ENCODE measurements at places on chromosomes 7 and 10.

GRCh38 chr10:112202561-112203241 is 19.1 kb upstream of the GPAM start:
- DNase-seq: no peak

DNA sequence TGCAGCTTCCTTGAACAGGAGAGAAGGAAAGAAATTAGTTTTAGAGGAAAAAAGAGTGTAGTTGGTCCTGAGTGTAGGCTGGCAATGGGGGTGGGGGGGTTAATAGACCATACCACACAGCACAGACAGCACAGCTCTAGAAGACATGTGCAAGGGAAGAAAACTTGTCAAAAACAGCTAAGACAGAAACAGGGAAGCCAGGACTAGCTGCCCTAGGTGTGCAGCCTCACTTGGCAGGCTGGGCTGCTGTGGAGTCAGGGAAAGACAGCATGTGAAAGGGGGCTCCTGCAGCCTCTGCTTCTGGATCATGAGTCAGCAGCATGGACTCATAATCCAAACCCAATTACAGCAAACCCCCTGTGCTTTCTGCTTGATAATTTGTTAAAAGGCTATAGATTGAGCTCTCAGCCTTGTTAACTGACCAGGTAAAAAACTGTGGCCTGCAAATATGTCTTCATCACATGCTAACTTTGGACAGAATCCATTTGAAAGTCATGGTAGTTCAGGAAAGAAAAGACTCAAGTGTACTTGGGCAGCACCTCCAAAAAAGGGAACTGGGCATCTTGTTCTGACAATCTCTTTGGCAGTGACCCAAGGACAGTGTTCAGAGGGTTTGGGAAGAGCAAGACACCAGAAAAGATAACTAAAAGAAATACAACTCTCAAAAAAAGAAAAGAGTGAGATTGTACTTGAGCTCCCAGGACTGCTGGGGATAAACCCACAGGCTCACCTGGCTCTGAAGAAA is 142.2 kb upstream of the VWC2 start:
- DNase-seq: no peak

GRCh38 chr7:133310232-133310862 is 57.5 kb downstream of the EXOC4 start:
- peak; percentile 3 for DNase-seq

DNA sequence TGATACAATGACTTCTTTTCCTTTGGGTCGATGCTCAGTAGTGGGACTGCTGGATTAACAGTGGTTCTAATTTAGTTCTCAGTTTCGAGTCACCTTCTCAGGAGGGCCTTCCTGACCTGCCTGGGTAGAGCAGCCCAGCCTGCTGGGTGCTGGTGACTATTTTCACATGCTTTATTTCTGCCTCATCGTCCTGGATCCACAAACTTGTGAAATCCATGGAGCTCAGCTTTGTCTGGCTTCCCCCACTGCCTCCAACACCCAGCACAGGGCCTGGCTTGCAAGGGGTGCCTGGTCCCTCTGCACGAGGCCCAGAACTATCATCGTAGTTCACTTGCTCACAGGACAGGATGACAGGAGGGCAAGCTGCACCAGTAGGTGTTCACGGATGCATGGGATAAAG is 46.9 kb downstream of the SPOCK2 start:
- no peak for DNase-seq

Data from skeletal muscle cell (primary cell).